ENCODE measurements at places on chromosomes 5 and 9.

DNA sequence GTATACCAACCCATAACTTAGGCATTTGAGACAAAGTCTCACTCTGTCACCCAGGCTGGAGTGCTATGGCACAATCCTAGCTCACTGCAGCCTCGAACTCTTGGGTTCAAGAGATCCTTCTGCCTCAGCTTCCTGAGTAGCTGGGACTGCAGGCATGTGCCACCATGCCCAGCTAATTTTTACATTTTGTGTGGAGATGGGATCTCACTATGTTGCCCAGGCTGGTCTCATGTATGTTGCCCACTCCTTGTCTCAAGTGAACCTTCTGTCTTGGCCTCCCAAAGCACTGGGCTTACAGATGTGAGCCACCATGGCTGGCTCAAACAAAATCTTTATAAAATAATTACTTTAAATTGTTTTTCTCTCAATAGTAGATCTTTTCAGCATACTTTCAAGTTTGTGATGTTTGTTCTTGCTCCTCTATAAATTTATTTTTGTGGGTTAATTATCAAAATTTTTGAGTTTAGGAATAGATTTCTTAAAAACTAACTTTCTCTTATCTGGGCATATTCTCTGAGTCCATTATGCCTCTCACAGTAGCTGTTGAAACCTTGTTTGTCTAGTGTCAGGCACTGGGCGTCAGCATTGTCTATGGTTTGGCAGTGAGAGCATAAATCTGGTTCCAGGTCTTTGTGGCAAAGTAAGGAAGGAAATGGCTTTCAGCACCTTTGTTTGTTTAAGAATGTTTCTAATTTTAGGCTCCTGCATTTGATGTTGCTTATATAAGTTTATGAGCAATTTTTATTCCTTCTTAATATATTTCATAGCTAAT, 38.7 kb downstream of the NLN start:
- peak; percentile 48 for DNase-seq

DNA sequence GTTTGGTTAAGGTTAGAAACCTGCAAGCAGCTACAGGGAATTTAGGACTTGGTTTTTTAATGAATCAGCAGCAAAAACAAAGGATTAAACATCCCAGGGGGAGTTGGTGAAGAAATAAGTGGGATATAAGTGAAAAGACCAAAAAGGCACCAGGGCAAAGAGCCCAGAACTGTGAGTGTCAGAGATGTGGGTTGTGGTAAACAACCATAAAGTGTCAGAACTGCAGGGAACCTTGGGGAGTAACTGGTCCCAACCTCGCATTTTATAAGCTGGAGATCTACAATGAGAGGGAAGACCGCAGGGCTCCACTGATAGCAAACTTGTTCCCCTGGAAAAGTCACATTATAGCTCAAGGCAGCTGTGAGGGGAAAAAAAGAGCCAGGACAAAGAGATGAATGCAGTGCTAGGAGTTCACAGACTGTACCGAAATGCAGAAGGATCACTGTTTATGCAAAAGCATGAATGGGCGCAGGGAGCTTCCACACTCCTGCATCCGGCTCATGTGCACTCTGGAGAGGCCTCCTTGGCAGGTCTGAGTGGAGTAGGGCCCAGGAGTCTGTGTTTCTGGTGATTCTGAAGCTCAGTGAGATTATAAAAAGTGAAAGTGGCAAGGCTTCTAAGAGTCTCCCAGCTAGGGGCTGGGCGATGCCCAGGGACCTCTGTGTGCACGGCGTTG, 156.3 kb downstream of the GOLPH3 start:
- no peak for DNase-seq

GRCh38 chr9:109452761-109453160, 45.3 kb downstream of the PTPN3 start:
- DNase-seq: no peak

GRCh38 chr9:17251100-17251499, 116.3 kb downstream of the CNTLN start:
- no peak for DNase-seq

DNA sequence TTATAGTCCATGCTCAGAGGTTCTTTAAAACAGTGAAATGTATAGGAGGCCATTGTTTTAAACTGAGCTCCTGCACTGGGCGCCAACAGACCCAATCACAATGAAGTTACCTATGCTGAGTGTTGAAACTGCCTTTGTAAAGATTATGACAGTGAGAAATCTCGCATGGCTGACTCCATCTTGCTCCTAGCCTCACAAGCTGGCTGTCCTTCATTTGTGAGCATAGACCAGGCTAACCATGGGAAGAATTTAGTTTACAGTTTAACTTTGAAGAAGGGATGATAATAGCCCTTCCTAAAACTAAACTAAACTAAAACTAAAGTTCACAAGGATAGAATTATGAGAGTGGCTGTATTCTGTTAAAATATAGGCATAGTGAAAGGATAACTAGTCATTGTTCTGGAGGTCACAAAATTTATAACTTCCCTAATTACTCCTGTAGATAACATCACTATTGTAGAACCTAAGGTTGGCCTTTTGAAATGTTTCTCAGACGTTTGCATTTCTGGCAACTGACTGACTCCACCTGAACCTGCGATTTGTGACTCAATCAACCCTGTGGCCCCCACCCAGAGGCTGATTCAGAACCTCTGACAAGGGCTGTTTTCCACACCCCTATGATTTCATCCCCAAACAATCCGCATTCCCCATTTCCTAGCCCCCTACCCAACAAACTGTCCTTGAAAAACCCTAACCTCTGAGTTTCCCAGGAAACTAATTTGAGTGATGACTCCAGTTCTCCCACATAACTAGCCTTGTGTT, 59.1 kb downstream of the HMHB1 start:
- no peak for DNase-seq

- no peak for DNase-seq
Observed at GRCh38 chr9:107960916-107961315, 471.3 kb upstream of the KLF4 start.

DNA sequence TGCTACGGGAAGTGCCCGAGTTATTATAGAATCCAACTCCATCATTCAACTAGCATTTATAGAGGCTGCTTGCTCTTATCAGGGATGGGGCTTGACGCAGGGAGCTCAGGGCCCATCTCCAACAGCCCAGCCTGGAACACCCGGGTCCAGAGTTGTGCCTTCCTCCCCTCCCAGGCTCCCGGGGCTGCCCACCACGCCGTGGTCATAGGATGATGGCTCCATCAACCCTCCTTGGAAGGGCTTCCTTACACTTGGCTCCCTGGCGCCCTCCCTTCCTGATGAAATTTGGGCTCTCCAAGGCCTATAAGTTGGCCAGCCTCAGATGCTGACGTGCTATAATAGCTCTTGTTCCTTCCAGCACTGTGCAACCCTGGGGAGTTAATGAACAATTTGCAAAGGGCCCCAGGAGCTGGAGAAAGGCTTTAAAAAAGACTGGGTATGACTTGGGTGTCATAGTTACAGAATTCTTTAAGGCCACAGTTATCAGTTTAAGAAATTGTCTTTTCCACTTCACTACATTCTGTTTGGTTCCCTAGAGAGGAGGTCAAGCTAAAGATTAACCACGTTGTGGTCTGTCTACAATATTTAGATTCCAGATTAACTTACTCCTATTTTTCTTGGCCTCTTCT, 42.5 kb upstream of the GADD45G start:
- DNase-seq: no peak

- no peak for DNase-seq
Observed at GRCh38 chr5:177085985-177086653, 596 bp upstream of the FGFR4 start.

DNA sequence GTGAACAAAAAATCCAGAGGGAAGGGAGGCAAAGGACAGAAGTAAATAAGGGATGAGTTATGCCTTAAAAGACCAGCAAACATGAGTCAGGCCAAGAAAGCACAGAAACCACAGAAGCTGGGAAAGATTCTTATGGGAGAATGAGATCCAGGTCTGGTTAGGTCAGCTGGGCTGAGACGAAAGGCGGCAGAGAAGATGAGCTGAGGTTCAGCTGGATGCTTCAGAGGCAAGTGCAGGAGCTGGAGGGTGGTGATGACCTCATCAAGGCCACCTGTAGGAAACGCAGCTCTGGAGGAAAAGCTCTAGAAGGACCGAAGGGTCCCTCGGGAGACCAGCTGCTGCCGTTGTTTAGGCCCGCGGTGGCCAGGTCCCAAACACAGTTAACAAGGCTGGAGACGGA, 152.0 kb downstream of the MYO10 start:
- no peak for DNase-seq

DNA sequence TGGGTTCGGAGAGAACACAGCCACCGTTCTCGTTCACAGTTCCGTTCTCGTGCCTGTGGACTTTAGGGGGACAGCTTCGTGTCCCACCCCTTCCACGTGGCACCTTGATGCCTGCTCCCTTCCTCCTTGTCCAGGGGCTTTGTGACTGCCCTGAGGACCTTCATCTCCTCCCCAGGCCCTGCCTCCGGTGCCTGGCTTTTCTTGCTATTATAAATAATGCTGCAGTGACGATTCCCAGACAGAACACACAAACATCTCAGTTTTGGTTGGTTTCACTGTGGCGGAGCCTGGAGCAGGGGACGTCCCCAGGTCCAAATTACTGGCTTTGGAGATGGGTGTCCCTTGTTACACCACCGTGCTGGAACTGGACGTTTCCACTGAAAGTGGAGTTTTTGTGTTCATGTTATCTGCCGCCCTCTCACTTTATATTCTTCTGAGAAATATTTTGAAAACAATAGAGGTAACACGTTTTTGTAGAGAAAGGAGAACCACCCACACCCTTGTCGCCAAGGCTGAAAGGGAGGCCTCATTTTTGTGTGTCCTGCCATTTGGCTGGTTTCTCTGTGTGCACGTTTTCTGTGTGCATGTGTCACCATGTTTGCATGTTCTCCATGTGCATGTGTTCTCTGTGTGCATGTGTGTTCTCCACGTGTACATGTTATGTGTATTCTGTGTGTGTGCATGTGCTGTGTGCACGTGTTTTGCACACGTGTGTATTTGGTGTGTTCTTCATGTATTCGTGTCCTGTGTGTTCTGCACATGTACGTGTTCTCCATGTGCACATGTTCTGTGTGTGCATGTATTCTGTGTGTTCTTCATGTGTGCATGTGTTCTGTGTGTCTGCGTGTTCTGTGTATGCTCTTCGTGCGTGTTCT, 24.2 kb downstream of the WNK2 start:
- no peak for DNase-seq

Measured in NCI-H146 (cell line).